Astrocyte of the cerebellum (primary cell): ENCODE measurements at places on chromosomes 4 and X.

DNA sequence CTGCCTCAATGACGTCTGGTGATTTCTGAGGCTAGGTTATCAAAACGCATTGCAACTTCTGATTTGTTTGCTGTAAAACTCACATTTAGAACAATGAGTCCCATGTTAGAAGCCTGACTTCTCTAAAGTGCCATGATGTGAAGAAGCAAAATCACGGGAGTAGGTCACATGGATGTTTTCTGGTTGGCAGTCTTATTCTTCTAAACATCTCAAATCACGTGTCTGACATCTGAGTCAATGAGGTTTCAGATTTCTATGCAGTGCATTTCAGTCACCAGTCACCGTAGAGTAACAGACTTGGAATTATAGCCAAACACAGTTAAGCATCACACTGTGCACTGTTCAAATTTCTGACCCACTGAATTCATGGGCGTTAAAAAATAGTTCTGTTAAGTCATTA, 482.1 kb downstream of the TMA16 start:
- no peak for DNase-seq

GRCh38 chr4:162891788-162892707, 274.6 kb downstream of the NAF1 start:
- peak; percentile 22 for DNase-seq

- no peak for DNase-seq
These were observed at the start of gene ALPK1 for GRCh38 chr4:112296949-112297880. Gene ALPK1 (plus strand): TSS chr4:112297369.

- DNase-seq, result no peak
These were observed 37.0 kb downstream of the AWAT2 start for GRCh38 chrX:70012756-70013155.

DNA sequence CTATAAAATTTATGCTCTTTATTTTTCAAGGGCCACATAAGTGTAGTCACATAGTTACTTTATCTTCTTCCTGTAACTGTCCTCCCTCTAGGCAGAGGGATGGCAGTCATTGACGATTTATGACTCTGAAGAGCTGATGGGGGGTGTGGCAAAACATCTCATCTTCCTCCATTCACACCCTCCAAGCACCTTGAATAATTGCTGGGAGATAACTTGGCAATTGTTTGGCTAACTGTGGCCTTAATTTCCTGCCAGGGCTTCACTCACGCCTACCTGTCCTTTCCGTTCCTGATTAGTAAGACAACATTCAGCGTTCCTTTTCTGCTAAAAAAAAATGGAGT, 329.2 kb downstream of the ARHGAP10 start:
- DNase-seq, result no peak

- DNase-seq, result no peak
These were observed 579.5 kb downstream of the GALNTL6 start for GRCh38 chr4:172392741-172393140.

- DNase-seq, result no peak
These were observed 124.4 kb downstream of the NAF1 start for GRCh38 chr4:163042306-163042705.

GRCh38 chrX:106510713-106511403, 100.9 kb upstream of the RADX start:
- DNase-seq, result no peak

- DNase-seq, result peak; percentile 9
These were observed 748.9 kb upstream of the MAGEB2 start for GRCh38 chrX:29466456-29466855.

GRCh38 chrX:37287741-37288444, 61.3 kb upstream of the PRRG1 start:
- DNase-seq, result no peak

DNA sequence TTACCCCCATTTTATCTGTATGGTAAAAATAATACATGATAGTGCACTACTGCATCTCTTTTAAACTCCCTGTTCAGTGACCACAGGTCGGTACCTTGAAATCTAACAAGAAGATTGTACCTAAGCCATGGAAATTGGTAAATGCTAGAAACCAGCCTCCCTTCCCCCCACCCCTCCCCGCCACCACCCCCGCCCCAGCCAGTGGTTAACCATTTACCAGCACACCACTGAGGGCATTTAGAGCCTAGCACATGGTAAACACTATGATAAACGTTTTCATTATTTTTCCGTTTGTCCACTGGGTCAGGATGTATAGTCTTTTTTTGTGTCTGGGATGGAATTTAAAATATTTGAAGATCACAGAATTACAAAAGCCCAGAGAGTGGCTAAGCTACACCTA, 703 bp upstream of the FTSJ1 start:
- no peak for DNase-seq

DNA sequence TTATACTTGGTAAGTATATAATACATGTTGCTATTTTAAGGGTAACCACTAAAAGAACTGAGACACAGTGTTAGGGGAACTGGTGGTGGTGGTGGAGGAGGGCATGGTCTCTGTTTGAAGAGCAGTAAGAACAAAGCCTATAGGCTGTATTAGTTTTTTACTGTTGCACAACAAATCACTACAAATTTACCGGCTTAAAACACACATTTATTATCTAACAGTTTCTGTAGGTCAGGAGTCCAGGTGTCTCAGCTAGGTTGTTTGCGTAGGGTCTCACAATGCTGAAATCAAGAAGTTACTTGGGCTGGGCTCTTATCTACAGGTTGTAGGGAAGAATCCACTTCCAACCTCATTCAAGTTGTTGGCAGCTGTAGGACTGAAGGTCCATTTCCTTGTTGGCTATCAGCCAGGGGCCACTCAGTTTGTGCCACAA, 52.6 kb downstream of the CASK start:
- no peak for DNase-seq

GRCh38 chrX:38220024-38220414, 652 bp downstream of the SRPX start:
- DNase-seq, result no peak

- DNase-seq, result no peak
These were observed 15.6 kb upstream of the SULT1E1 start for GRCh38 chr4:69875576-69875975.

- peak; percentile 99 for DNase-seq
These were observed at the start of gene PPP2R3B for GRCh38 chrX:386768-387575. Gene PPP2R3B (minus strand): TSS chrX:386907. CDS start chrX:386691, 216 bp downstream.

GRCh38 chr4:13126976-13127910, 356.9 kb downstream of the RAB28 start:
- no peak for DNase-seq

DNA sequence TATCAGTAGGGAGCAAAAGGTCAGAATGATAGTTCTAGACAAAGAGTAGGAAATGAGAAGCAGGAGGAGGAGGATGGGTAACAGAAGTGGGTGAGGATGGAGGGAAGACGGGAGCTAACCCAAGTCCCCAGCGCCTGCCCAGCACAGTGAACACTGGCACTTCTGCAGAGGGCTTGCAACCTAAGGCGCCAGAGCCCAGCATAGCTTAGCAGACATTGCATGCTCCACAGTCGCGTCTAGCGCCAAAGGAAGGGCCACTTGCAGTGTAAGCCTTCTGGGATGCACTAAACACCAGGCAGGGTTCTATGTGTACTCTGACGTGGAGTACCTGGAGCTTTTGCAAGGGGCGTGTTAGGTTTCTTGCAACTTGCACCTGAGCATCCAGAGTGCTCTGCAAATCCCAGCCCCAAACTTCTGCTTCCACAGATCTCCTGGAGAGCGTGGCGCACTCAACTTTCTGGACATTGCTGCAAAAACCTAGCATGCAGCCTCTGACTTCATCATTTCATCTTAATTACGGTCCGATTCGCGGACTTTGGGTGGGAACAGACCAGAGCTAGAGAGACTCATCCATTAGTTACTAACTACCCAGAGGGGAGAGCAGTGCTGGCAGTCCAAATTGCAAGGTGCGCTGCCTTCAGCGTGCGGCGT, 46.5 kb upstream of the NKAP start:
- no peak for DNase-seq

DNA sequence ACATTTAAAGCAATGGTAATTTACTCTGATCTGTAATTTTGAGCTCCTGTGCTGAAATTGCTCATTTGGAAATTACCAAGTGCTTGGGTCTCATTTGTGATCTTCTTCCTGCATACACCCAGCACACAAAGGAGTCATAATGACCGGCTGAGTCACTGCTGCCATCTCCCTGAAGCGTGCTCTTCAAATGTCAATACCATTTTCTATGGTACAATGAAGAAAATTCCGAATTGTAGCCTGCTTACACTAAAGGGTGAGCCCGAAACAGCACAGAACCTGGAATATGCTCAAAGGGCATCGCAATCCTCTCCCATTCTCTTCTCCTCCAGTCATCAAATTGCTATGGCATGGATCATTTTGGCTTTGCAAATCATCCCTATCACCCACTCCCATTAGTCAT, 140.5 kb downstream of the GRIA3 start:
- DNase-seq, result no peak

- DNase-seq, result no peak
These were observed 574 bp upstream of the CFAP97 start for GRCh38 chr4:185204238-185204910.

- no peak for DNase-seq
These were observed 981.6 kb downstream of the CCSER1 start for GRCh38 chr4:91108751-91109150.

DNA sequence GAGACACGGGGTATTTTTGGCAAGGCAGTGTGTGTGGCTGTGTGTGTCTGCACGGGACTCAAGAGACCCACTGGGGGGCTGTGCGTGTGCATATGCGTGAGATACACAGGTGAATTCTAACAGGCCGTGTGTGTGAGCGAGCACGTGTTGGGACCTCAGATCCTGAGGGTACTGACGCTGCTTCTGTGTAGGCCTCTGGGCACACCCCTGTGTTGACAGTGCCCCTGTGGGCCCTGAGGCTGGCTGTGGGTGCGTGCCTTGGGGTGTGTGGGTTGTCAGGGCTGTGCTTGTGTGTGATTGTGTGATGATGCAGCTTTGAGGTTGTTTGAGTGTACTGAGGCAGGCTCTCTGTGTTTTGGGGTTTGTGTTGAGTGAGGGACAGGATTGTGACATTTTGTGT, 13.9 kb downstream of the FOXP3 start:
- DNase-seq, result no peak

GRCh38 chr4:80619070-80619674, 283.6 kb downstream of the CFAP299 start:
- no peak for DNase-seq

DNA sequence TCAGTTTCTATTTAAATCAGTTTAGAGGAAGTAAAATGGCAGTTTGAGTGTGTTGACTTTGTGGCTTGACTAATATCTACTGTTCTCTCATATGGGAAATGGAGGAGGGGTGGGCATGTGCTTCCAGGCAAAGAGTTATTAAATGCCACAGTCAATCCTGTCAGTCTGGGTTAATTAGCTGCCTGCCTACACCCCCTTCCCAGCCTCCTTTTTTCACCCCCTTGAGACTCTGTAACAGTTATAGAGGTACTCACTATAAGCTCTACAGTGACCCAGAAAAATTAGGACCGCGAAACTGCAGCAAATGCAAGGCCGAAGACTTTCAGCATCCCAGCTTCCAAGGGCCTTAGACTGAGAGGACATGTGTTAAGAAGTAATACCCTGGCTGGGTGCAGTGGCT, 165.2 kb downstream of the CORIN start:
- DNase-seq, result no peak

- DNase-seq, result no peak
These were observed 60.8 kb downstream of the TMEM154 start for GRCh38 chr4:152618971-152619370.

DNA sequence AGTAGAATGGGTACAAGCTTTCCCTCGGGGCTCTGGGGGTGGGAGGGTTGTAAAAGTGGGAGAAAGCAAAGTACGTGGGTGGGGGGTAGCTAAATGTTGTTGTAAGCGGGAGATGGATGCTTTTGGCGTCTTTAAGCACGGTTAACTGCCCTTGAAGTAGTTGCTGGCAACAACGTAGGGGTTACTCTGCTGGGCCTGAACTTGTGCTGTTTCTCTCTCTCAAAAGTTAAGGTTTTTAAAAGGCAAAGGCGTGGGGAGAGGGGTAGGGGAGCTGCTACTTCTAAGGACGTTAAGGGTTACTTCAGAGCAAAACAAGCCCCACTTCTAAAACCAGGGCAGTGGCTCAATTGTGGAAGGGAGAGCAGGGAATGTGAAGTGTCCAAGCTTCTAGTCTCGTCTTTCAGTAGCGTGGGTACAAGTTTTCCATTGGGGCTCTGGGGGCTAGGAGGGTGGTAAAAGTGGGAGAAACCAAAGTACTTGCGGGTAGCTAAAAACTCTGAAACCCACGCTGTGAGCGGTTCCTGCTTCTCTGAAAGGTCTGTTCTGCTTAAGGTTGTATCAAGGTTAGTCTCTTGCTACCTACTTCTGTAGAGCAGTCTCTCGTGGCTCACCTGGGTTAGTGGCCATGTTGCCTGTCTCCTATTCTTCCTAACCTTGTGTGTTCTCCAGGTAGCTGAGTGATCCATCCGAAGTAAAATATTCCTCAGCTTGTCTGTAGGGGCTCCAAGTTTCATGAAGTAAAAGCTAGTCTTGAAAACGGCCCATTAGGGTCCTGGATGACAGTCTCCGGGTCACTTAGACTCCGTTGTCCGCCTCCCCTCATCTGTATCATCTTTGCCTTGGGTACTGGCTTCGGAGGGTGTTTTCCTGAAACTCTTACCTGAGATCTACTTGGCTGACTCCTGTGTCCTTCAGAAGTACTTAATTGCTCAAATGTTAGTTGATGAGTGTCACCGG, 1.7 kb upstream of the WDR1 start:
- DNase-seq, result no peak

- DNase-seq, result no peak
These were observed 448.9 kb upstream of the AMOT start for GRCh38 chrX:113289503-113289902.

- peak; percentile 15 for DNase-seq
These were observed 100.2 kb upstream of the C1QTNF7 start for GRCh38 chr4:15327311-15328298.

GRCh38 chr4:126071346-126072333, 756.9 kb downstream of the FAT4 start:
- DNase-seq, result peak; percentile 91

DNA sequence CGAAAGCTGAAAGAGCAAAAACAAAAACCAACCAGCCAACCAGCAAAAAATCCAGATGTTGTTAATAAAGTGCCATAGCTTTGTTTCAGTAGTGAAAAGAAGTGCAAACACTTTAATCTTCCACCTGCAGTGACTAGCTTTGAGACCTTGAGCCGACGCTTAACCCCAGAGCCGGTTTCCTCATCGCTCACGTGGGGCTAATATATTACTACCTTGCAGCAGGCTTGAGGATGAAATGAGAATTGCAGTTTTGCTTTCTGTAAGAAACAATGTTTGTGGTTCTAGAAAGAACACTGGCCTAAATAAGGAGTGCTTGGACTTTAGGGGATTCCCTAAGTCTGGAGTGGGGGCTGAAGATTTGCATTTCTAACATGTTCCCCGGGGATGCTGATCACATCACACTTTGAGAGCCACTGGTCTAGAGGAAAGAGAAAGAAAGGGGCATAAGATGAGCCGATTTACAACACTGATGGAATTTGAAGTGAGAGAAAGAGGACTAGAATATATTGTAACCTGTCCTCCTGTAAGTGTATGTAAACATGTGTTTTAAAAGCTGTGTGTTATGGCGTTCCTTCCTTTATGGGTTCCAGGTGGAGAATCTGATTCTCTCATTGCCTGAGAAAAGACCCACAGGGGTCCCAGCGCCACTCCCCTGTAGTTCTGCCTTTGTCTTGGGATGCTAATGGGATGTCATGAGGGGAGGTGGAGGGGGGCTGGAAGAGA, 1.4 kb downstream of the FGF2 start:
- DNase-seq, result peak; percentile 33
